Activated T-cell treated with anti-CD3 and anti-CD28 coated beads, Interleukin-2, amount 50 U/mL, for 4 hours (primary cell): ENCODE measurements at places on chromosomes 1 and 21. TPM values are rescaled to one million over a fixed set of nuclear protein-coding genes. Genes with fewer than 3 reads are reported as not detected.

DNA sequence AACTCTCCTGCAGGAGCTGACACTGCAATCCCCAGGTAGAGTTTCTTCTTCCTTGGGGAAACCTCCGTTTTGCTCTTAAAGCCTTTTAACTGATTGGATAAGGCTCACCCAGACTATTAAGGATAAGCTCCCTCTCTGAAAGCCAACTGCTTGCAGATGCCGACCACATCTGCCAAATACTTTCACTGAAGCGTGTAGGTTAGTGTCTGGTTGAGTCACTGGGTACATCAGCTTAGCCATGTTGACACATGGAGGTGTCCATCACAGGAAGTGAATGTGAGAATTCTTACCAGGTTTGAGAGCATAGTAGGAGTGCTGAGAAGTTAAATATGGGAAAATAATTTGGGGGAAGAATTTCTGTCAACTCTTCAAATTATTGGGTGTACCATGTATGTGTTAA, 202.0 kb downstream of the AJAP1 start:
- no peak for DNase-seq

GRCh38 chr1:228265167-228265566, 57.3 kb downstream of the OBSCN start:
- no peak for DNase-seq

Gene HPDL
- total RNA-seq: 45.6 TPM

GRCh38 chr1:223271085-223271781, 92.7 kb downstream of the SUSD4 start:
- no peak for DNase-seq

Gene FMOD
- total RNA-seq: 0.19 TPM

- no peak for DNase-seq
These were observed 49.6 kb downstream of the UBE2T start for GRCh38 chr1:202291961-202292712.
